ENCODE measurements at places on chromosomes 2 and 18. TPM values are rescaled to one million over a fixed set of nuclear protein-coding genes. Genes with fewer than 3 reads are reported as not detected.
A peak's percentile ranks its signal among the peaks of the same experiment; 100 is the strongest.

DNA sequence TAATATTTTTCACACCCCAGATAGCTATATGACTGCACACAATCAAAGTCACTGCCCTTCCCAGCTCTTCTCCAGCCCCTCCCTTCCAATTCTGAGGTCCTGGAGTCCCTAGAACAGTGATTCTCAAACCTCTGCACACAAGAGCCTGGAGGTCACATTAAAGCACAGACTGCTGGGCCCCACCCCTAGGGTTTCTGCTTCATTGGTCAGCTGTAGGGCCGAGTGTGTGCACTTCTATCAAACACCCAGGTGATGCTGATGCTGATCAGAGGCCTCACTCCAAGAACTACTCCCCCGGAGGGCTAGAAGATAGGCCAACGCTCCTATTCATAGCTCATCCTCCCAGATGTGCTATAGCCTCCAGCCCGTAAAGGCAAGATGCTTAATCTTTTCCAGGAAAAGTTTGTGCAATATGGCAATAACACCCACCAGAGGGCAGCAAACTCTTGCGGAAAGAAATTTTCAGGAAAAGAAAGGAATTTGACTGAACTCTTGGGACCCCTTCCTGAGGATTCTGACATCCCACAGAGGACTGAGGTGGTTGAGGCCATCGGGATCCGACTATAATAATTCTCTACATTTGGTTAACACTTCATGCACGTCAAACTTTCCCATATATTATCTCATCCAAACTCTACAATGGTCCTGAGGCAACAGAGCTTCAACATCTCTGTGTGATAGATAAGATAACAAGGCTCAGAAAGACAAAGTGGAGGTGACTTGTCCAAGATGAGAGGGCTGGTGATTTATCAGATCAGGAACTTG, 194.2 kb upstream of the PKDCC start:
- DNase-seq, result peak; percentile 12

DNA sequence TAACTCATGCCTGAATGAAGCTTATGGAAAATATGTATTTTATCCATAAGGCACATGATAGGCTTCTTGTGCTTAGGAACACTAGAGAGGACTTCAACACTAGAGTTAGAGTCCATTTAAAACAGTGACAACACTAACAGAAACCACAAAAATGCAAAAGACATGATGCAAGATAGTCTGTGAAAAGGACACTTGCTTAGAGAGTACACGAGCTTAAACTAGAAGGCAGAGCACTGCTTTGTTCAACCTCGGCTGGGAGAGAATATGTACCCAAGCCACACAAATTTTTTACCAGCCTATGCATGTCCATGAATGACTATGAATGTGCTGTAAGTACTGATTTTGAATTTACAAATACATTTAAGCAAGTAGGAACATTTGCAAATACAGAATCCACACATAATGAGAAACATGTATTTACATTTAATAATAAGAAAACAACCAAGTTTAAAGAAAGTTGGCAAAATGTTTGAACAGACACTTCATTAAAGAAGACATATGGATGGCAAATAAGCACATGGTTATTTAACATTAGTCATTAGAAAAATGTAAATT, 130.6 kb downstream of the SPOPL start:
- no peak for DNase-seq

GRCh38 chr18:5294457-5295230, 882 bp downstream of the ZBTB14 start:
- no peak for DNase-seq

GRCh38 chr18:70520867-70521266, 232.0 kb downstream of the SOCS6 start:
- no peak for DNase-seq

DNA sequence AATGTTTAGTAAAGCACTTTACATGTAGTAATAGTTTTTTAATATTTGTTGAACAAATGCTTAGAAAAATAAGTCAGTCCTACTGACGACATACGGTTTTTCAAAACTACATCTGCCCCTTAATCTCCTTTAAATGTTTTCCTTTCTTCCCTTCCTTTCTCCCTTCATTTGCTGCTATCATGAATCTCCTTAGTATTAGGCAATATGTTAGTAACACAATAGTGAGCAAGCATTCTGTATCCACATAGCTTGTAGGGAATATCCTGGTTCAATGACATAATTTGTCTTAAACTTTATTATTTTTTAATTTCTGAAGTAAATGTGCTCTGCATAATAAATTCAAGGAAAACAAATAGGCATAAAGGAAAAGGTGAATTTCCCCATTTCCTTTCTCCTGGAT, 79.1 kb downstream of the ACSL3 start:
- no peak for DNase-seq

- no peak for DNase-seq
These were observed 9.1 kb downstream of the NGEF start for GRCh38 chr2:233003658-233004555.

- no peak for DNase-seq
These were observed 463 bp downstream of the PPP1CB start for GRCh38 chr2:28751956-28752630.

- DNase-seq, result no peak
These were observed 40.7 kb downstream of the SLC9A2 start for GRCh38 chr2:102660070-102660469.

DNA sequence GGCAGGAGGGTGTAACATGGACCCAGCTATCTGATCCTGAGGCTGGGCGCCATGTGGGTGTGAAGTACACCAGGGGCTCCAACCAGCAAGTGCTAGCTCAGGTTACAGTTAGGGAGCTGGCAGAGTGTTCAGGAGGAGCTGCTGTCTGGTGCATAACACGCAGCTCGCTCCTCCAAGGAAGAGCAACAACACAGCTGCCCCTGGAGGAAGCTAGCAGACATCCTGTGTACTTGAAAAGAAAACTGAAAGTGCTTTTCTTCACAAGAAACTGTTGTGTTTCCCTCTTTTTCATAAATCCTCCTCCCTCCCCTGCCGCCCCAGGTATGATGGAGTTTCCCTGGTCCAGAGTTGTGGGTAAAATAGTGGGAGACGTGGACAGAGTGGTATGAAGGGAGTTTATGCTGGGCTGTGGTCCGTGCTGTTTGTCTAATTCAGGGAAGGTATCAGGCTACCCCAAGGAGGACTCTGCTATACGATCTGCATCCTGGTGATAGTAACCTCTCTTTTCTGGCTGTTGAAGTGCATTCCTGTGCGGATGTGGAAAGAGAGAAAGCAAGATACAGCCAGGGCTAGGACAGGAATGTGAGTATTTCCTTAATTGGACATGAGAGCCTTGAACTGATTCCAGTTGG, 6.1 kb upstream of the LBH start:
- DNase-seq, result no peak

DNA sequence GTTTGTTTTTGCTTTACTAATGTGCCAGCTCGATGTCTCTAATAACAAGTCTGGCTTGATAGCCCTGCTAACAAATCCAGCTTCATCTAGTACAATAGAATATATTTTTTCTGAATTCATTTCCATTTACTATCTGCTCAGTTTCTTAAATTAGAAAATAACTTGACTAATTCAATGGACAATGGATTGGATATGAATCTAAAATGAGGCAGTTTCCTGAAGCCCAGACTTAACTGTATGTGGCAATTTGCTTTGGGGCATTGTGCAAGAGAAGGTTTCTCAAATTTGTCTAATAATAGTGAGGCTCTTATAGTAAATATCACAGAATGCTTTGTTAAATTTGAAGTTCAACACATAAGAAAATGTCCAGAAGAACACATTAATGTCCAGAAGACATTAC, 25.8 kb downstream of the CALCRL start:
- no peak for DNase-seq

- DNase-seq, result no peak
These were observed 6.3 kb upstream of the NRP2 start for GRCh38 chr2:205675861-205676516.

DNA sequence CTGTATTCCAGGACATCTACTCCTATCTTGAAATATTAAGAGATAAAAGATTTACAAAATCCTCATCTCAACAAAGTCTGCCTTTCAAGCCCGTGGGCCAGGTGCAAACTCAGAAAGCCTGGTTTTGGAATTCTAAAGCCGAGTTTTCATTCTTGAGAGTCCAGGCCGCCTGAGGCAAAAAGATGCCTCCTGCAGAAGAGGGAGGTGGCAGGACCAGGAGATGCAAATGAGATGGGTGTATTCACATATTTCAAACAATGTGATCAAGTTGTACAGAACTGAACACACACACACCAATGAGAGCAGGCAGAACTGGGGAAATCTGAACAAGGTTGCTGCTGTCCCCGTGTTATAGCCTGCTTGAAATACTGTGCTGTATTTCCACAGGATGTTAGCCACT, 7.7 kb upstream of the HS6ST1 start:
- DNase-seq, result no peak

DNA sequence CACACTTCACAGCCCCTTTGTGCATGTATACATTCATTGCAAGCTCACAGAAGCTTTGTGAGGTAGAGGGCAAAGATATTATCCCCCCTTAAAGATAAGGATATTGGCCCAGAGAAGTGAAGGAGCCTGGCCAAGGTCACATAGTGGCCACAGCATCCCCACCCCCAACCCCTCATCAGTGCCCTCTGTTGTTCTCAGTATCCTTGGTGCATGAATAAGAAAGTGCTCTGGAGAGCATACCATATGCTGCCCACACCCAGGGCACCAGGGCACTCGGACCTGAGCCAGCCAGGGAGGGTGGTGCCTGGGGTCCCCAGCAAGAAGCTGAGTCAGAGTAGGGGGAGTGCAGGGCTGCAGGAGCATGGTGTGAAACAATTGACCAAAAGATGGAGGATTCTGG, 3.3 kb downstream of the DYSF start:
- no peak for DNase-seq

GRCh38 chr18:11320986-11321385, 171.6 kb upstream of the PIEZO2 start:
- DNase-seq, result no peak

GRCh38 chr2:37396890-37397565, 52.6 kb downstream of the QPCT start:
- no peak for DNase-seq

- DNase-seq, result no peak
These were observed 220.0 kb upstream of the CYP26B1 start for GRCh38 chr2:72367530-72368225.

DNA sequence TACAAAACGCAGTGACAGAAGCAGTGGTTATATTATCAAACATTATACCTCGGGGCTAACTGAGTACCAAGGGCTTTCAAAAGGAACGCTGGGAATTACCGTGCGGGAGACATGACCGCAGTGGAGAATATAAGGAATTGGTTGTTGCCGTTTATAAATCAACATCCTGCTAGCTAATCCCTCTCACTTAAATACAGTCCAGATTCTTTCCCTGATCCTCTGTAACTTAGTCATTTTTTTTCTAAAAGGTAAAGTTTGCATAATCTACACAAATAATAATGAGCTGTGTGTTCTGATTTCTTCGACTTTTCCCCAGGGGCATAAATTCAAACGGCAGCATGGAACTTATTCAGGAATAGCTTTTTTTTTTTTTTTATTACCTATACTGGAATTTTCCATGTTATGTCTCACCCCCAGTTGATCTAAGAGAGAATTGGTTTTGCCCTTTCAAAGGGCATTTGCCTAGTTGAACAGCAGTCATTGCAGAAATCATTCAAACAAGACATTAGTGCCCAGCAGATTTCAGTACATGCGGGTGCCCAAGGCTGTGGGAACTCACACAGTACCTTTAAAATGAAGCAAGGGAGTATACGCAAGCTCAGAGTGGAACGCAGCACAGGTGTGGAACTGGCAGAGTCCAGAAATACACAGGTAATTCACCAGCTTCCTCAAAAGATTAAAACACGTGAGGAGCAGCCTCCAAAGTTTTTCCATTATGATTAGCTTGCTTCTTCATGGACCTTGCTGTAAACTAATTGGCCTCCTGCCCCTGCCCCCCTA, 63.9 kb downstream of the SMIM21 start:
- DNase-seq, result no peak

GRCh38 chr2:100140582-100140981, 1.8 kb downstream of the AFF3 start:
- DNase-seq, result no peak

DNA sequence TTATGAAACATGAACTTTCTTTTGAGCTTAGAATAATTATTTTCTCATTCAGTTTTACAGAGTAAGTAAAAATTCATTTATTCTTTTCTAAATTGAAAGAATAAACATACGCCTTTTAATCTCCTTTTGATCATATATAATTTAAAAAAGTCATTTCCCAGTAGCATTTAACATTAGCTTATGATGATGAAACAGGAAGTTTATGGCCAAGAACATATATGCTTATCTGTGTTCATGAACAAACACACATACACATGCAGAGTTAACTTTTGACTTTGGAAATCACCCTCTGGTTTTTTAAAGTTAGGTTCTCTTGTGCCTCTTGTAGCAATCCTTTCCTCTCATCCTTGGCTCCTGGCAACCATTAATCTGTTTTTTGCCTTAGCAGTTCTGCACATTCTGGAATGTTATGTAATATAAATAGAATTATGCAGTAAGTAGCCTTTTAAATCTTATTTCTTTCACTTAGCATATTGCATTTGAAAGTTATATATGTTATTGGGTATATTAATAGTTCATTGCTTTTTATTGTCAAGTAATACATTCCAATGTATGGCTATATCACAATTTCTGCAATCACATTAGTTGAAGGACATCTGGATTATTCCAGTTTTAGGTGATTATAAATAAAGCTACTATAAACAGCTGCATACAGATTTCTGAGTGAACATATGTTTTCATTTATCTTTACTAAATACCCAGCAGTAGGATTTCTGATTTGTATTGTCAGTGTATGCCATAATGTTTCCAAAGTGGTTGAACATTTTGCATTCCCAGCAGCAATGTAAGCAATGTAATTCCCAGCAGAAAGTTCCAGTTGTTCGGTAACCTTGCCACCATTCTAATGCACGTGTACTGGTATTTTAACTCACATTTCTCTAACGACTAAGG, 210.3 kb downstream of the ZRANB3 start:
- no peak for DNase-seq

DNA sequence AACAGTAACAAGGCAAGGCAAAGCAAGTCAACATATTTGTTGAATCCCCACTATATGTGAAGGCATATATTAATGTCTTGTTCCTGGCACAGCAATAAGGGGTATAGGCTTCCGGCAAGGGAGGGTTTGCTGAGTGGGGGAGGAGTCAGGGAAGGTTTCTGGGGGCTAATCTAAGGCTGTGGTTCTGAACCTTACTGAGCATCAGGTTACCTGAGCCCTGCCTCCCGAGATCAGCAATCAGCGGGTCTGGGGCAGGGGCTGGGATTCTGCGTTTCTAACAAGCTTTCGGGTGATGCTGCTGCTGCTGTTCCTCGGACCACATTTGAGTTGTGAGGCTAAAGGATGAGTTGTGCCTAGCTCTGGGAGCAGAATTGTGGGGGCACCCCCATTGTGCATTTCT, 401.7 kb upstream of the SPRED2 start:
- no peak for DNase-seq

- no peak for DNase-seq
These were observed 48.4 kb upstream of the ANKRD44 start for GRCh38 chr2:197358931-197359330.

- no peak for DNase-seq
These were observed 44.4 kb upstream of the GATA6 start for GRCh38 chr18:22124970-22125369.

The IL1A gene
- total RNA-seq, result not detected

The LTBP1 gene
- 25.6 TPM for total RNA-seq

The SULT1C2 gene
- total RNA-seq, result 0.62 TPM

The ZRANB3 gene
- 14.5 TPM for total RNA-seq

The LRP2 gene
- total RNA-seq, result 0.16 TPM

The DCDC2C gene
- total RNA-seq, result 0.62 TPM

The OR6B2 gene
- total RNA-seq, result not detected

The NT5C1B gene
- total RNA-seq, result not detected

The CLEC4F gene
- total RNA-seq, result not detected
